ENCODE measurements at places on chromosomes 7 and 10. TPM values are rescaled to one million over a fixed set of nuclear protein-coding genes. Genes with fewer than 3 reads are reported as not detected.

BMPER gene
- 10.0 TPM for total RNA-seq

SFTPA2 gene
- 13,814 TPM for total RNA-seq

PCDH15 gene
- 3.2 TPM for total RNA-seq

WEE2 gene
- total RNA-seq, result not detected

SLC26A3 gene
- total RNA-seq, result not detected

PGAM2 gene
- total RNA-seq, result 1.1 TPM

TMEM236 gene
- total RNA-seq, result 5.0 TPM

SKIDA1 gene
- total RNA-seq, result 0.69 TPM

PHYH gene
- total RNA-seq, result 29.6 TPM

C10orf95 gene
- 3.1 TPM for total RNA-seq

CCSER2 gene
- total RNA-seq, result 74.4 TPM

SOSTDC1 gene
- total RNA-seq, result 3.7 TPM

DNAJC2 gene
- 19.5 TPM for total RNA-seq

PAPOLB gene
- 0.38 TPM for total RNA-seq

ABHD11 gene
- total RNA-seq, result 19.7 TPM

ZNF107 gene
- 3.4 TPM for total RNA-seq

IDI2 gene
- total RNA-seq, result not detected

RARRES2 gene
- 259 TPM for total RNA-seq

TMEM273 gene
- total RNA-seq, result 63.1 TPM

ALOX5 gene
- total RNA-seq, result 128 TPM

EGFR gene
- 78.3 TPM for total RNA-seq

FOXI2 gene
- not detected for total RNA-seq
